ENCODE measurements at places on chromosomes 2 and 18.

DNA sequence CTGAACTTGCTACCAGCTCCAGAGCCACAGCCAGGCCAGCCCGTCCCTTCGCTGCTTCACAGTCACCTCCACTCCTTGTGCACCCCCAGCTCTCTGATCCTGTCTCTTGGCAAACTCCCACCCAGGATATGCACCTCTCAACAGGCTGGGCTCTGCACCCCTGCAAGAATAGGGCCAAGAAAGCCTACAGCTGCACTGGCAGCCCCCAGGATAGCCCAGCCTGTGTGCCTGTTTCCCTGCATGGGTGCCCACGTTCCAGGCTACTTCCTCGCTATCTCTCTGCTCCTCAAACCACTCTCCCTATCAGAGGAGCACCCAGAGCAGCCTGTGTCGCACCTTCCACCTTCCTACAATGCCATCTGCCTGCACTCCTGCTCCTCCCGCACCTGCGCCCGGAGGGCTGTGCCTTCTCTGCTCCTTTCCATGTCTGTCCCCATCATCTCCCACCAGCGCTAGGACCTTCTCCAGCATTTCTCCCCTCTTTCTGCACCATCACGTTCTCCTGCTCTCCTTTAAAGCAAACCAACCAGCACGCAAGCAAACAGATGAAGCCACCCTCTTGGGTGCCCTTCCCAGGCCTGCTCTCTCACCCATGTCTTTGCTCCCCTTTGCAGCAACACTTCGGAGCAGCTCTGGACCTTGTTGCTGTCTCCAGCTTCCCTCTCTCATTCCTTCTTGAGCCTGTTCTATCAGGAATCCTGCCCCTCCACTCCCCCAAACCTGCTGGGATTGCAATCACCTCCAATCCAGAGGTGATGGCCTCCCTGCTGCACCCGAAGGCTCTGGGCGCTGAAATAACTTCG lies 313.2 kb upstream of the HS6ST1 start:
- DNase-seq, result no peak

DNA sequence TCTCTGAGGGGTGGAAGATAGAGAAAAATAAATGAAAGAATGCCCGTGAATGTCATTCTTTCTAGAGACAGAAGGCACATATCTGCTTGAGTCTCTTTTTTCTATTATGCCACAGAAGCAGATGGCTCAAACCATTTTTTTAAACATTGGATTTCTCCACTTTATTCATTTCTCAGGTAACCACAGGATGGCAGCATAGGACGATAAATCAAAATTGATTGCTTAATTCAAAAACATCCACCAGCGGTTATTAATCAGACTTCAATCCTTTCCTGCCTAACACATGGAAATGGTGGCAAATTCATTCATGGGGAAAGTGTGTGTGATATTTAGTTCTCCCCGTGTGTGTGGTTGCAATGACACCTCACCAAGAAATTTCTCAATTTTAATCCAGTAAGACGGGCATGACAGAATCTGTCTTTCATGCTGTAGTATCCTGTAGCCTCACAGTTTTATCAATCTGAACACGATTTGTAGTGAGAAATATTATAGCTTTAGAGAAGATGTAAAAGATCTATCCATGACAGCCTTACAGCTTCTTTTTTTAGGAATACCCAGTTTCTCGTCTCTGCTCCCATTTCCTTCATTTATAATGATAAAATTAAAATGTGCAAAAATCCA lies 72.2 kb downstream of the DSC3 start:
- DNase-seq, result no peak

GRCh38 chr2:127080938-127081755 lies 25.8 kb downstream of the BIN1 start:
- DNase-seq, result peak; percentile 22

DNA sequence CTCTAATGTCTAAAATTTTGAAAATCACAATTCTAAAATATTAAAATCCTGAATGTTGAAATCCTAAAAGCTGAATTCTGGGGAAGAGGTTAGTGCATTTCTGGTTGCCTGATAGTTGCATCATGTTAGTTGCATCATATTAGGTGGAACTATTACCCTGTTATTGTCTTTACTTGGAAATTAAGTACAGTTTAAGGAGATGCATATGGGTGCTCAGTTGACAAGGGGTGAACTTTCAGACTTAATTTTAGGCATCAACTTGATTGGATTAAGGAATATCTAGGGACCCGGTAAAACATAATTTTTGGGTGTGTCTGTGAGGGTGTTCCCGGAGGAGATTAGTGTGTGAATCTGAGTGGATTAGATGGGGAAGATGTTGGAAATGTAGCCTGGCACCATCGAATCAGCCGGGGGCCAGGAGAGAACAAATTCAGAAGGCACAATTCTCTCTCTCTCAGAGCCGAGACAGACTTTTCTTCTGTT lies 409.8 kb downstream of the PLCL1 start:
- no peak for DNase-seq

DNA sequence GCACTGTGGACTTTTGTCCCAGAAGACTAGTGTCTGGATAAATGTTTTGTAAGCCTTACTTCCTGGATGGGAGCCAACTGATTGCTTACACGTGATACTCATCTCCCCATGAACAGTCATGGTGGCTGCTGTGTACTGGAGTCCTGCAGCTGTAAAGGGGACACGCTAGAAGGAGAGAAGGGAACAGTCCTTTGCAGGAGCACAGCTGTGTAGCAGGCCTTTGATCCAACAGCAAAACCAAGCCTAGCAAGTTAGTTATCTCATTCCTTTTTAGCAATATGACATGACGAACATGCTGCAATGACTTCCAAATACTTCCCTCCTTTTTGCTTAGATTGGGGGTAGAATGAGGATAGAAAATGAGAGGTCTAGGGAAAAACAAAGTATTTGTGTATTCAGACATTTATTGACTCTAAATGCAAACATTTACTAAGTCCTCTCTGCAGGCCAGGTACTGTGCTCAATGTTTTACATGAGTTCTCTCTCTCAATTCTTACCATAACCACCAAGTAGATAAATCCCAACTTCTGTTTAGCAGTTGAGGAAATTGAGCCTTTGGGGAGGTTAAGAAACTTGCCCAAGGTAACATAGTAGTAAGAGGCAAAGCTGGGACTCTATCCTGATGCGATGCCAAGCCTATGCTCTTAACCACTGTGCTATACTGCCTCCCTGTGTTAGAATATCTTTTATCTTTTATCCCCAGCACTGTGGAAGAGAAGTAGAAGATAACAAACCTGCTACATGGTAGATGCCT lies 55.4 kb upstream of the CD28 start:
- no peak for DNase-seq

DNA sequence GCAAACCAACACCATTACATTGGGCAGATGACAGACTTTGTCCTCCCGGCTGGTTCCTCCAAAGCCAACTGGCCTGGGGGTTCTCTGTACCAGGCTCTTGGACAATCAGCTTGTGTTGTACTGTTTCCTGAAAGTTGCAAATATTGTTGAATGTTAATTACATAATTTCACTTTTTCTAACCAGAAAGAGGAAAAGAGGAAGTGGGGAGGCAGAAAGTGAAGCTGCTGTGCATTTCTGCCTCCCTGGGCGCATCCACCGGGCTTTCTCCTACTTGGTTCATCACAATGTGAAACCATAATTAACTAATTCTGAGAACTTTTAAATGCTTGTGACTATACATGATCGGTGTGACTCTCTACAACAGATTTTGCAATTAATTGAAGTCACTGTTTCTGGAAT lies 10.1 kb downstream of the TWIST2 start:
- DNase-seq, result no peak

GRCh38 chr2:100194951-100195350 lies 52.6 kb upstream of the AFF3 start:
- no peak for DNase-seq

DNA sequence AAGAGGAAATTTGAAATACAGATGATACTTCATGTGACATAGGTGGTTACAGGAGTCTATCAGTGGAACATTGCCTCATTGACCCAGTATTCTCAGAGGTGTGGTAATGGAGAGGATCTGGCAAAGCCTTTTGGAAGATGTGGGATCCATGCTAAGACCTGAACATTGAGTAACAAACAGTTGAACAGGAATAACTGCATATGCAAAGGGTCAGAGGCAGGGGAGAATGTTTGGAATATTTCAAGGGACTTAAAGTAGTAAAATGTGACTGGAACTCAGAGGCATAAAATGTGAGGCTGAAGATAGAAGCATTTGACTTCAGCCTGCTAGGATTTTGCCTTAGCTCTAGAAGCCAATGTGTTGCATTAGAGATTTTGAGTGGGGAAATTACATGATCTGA lies 300.2 kb upstream of the ETAA1 start:
- DNase-seq, result no peak

- DNase-seq, result no peak
Measured at GRCh38 chr2:218618102-218618860, 10.6 kb downstream of the PLCD4 start.

GRCh38 chr2:16625201-16625729 lies 40.4 kb downstream of the CYRIA start:
- DNase-seq, result no peak

GRCh38 chr2:71548646-71549425 lies 95.5 kb downstream of the DYSF start:
- DNase-seq, result peak; percentile 47

DNA sequence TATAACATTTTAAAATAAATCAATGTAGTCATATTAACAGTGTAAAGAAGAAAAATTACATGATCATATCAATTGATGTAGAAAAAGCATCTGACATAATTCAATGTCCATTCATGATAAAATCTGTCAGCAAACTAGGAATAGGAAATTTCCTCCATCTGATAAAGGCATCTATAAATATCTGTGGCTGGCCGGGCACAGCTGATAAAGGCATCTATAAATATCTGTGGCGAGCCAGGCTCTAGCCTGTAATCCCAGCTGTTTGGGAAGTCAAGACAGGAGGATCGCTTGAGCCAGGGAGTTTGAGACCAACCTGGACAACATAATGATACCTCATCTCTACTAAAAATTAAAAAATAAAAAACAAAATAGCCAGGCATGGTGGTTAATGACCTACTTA lies 18.1 kb upstream of the RANBP2 start:
- no peak for DNase-seq

GRCh38 chr2:5501807-5502206 lies 190.4 kb upstream of the SOX11 start:
- no peak for DNase-seq

DNA sequence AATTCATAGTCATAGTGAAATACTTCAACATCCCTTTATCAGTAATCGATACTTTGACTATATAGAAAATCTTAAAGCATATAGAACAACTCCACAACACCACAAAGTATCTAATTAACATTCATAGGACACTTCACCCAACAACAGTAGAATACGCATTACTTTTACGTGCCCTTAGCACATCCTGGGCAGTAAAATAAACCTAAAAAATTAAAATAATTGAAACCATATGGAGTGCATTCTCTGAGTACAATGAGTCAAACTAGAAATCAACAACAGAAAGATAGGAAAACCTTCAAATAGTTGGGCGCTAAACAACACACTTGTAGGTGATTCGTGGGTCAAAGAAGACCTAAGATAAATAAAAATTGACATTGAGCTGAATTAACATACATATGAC lies 442.9 kb downstream of the SUCLG1 start:
- no peak for DNase-seq

DNA sequence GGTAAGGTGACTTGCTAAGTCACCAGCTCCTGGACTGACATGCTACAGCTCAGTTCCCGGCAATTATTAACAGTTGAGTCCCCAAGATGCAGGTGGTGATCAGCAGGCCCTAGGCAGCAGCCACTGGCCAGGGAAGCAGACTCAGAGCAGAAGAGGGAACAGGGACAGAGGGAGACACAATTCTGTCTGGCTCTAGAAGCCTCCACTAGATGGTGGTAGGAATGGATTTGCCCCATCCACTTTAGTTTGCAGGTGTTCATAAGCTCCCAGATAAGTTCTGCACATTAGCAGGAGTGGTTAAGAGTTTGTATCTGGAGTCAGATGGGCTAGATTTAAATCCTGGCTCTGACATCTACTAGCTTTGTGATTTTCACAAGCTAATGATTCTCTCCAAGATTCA lies 25.5 kb upstream of the SLC1A4 start:
- no peak for DNase-seq

GRCh38 chr2:62456721-62457539 lies 49.1 kb downstream of the TMEM17 start:
- DNase-seq, result peak; percentile 55

DNA sequence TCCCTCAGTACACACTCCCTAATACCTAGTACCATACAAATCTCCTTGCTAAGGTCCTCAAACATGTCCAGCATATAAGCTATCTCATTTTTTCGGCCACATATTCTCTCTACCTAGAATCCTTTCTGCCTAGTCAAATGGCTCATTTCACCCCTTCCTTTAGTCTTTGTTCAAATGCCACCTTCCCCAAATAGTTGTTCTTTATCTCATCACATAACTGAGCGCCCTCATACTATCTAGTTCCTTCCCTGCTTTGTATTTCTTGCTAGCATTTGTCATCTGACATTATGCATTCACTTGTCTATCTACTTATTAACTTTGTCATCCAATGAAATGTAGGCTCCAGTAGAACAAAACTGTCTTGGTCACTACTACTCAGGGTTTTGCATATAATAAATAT lies 35.5 kb downstream of the RPRD1A start:
- no peak for DNase-seq

DNA sequence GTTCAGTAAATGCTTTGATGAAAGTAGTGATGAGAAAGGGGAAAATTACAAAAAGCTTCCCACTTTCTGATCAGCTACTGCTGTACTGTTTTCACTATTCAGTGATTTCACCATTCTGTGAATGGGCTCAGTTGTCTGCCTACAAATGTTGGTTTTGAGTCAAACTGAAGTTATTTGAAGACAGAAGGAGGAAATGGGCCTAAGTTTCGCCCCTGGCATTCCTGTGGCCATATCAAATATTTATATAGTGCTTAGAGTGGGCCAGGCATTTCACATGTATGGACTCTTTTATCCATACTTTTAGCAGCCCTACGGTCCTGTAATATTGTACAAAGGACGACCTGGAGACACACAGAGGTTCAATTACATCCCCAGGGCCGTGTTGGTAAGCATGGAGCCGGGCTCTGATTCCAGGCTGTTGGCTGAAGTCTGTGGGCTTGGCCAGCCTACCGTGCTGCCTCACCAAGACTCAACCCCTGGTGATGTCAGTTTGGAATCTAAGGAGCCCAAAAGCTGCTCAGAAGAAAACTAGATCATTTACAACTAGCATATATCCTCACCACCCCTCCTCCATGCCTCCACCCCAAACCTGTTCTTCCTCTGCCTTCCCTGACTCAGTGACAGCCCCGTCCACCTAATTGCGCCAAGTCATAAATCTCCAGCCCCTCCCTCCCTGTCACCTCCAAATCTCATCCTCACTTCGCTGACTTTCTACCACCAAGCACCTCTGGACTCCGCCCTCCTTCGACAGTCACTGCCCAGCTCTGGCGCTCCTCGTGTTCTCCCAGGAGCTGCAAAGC lies 10.1 kb upstream of the GRHL1 start:
- no peak for DNase-seq

DNA sequence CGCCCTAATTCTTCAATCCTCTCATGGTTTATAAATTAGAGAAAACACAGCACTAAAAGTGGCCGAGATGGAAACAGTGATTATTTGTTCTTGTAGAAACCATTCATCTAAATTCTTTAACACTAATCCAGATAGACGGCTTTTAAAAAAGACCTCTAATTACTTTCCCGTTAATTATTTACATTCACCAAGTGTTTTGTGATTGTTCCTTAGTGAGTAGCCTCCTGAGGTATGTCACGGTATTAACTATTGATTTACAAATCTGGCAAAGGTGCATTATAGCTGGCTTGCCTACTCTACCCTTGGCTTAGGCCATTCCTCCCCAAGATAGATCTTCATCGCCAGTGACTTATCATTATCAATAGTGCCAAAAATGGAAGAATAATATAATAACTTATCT lies 436.4 kb upstream of the ST6GAL2 start:
- no peak for DNase-seq
